HT1080 (cell line): ENCODE measurements at places on chromosomes 1 and 21. TPM values are rescaled to one million over a fixed set of nuclear protein-coding genes. Genes with fewer than 3 reads are reported as not detected.

KIAA1614 gene
- total RNA-seq: 0.11 and 0.40 TPM in 2 replicates

CD34 gene
- total RNA-seq: 0.20 TPM in 1 of 2 replicates, not detected in the other

EVA1C gene
- total RNA-seq: not detected in 2 replicates

AQP10 gene
- not detected in 2 replicates for total RNA-seq

IPP gene
- 4.8 and 6.3 TPM in 2 replicates for total RNA-seq

COL8A2 gene
- total RNA-seq: 1.2 and 1.5 TPM in 2 replicates

FCRL2 gene
- total RNA-seq: not detected in 2 replicates
